ENCODE measurements at places on chromosomes 12 and 14.

DNA sequence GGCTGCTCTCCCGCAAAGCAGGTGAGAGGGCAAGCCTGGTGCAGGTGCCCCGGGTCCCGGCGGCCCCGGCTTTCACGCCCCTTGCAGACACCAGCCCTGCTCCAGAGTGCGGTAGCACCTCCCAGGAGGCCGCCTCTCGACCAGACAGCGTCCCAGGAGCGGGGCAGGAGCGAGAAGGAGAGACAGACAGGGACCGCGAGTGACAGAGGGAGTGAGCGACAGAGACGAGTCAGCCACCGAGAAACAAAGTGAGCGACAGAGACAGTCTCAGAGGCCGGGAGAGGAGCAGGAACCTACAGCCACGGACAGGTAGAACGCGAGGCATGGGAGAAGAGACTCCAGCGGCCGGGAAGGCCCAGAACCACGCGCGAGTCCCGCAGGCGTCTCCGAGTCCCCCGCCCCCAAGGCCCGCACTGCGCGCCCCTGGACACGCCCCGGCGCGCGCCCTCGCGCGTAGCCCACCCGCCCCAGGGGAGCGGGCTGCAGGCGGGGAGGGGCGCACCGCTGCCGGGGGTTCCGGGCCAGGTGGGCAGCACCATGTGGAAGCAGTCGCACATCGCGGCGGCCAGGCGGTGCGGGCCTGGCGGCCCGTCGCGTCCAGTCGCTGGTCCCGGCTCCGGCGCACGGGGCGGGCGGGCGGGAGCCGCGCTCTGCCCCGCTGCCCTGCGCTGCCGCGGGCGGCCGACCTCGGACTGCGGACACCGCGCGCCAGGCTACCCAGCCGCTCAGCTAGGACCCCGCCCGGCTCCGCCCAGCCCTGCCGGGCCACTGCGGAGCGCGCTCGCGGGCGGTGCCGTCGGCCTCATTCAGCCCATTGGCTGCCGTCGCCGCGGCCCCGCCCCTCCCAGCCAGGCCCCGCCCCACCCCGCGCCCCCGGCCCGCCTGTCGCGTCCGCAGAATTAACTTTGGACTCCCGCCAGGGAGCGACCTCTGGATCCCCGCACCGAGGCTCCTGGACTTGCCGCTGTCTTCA, at the start of gene AHNAK2:
Gene AHNAK2 (minus strand): TSS at position 694 of the 973 bp plus-strand sequence. CDS start 137 bp downstream, at position 557.
- peak; percentile 69 for DNase-seq

- DNase-seq = no peak
These were observed 161.1 kb upstream of the RASSF8 start for GRCh38 chr12:25797386-25797785.

DNA sequence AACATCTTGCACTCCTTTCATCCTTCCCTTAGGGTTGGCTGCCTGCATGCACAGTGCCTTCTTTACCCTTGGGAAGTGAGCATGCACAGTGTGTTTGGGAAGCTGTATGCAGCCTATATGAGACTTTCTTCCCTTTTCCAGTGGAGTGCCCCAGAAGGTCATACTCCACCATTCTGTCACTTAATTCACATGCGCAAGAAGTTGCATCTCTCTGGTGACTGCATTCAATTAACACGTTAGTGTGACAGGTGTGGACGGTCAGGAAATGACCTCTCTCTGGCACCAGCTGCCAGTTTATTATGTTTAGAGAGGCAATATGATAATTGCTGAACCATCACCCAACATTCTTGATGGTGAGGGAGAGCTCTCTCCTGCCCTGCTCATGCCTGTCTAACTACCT, 770.0 kb downstream of the FLRT2 start:
- no peak for DNase-seq

DNA sequence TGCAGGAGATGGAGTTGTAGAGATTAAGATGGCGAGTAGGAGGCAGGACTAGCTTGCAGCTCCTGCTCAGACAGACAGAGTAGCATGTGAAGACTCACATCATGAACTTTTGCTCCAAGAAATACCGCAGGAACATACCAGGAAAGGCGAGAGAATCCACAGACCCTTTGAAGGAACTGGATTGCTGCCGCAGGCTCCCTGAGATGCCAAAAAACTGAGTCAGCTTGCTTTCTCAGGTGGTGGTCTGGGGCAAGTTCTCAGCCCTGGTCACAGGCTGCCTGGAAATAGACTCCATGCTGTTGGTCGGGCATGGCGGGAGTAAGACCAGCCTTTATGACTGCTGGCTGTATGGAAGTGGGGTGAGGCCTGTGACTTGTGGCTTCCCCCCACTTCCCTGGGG, 163.6 kb upstream of the NAV3 start:
- no peak for DNase-seq

GRCh38 chr12:126201981-126202537, 1136.8 kb downstream of the AACS start:
- no peak for DNase-seq

DNA sequence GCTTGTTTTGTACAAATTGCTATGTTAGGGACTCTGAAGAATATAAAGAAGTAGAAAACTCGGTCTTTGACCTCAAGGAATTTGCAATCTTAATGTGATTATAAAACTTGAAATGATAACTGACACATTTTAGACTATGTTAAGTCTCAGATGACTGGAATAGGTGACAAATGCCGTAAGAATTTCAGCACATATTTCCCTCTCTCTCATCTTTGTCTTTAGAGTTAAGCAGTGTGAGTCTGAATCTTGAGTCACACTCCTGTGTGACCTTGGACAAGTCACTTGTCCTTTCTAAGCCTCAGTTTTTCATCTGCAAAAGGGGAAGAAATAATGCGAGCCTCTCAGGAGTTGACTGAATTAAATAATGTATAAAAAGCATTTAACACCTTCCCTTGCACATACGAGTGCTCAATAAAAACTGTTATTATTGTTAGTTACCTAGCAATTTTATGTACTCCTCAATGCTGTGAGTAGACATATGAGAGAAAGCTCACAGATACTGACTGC, 103.7 kb downstream of the DYRK2 start:
- no peak for DNase-seq

- DNase-seq = no peak
These were observed 761.2 kb downstream of the NOVA1 start for GRCh38 chr14:25836636-25837035.

GRCh38 chr12:125684968-125685790, 619.9 kb downstream of the AACS start:
- no peak for DNase-seq

GRCh38 chr12:66662179-66662578, 16.7 kb downstream of the GRIP1 start:
- DNase-seq = no peak

- DNase-seq = no peak
These were observed 33.6 kb downstream of the CEP83 start for GRCh38 chr12:94426049-94426448.

DNA sequence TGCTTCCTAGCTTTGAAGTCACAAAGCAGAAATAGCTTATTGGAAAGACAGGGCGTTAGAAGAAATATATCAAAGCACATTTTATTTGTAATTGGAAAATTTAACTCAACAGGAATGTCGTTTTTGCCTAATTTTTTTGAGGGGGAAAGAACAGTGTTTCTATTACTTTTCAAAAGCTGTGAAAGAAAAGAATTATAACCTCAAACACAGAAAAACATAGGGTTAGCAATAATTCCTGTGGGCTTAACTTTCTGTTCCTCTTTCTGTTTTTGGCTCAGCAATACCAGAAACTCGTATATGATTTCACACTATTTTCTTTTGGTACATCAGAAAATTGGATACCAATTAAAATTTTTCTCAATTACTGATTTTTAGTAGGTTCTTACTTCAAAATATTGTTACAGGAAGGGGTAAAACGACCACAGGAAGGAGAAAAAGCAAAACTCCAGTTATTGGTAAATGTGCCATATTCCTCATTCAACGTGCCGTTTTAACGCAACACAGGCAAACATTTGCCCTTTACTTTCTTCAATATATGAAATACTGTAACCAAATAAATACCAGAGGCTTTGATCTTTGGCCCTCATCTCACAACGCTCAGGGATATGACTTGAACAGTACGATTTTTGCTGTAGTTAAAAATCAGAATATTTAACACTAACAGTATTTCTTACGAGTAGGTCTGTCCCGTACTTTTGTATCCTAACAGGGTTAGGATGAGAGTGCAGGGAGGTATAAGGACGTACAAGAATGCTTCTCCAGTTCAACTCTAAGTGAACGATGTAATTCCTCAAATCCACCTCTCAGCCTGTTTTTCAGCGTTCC, 1.3 kb upstream of the RNU6-7 start:
- no peak for DNase-seq

GRCh38 chr12:114478865-114479264, 72.9 kb upstream of the TBX5 start:
- DNase-seq = no peak

GRCh38 chr12:122001466-122002209, 20.0 kb upstream of the BCL7A start:
- DNase-seq = no peak

DNA sequence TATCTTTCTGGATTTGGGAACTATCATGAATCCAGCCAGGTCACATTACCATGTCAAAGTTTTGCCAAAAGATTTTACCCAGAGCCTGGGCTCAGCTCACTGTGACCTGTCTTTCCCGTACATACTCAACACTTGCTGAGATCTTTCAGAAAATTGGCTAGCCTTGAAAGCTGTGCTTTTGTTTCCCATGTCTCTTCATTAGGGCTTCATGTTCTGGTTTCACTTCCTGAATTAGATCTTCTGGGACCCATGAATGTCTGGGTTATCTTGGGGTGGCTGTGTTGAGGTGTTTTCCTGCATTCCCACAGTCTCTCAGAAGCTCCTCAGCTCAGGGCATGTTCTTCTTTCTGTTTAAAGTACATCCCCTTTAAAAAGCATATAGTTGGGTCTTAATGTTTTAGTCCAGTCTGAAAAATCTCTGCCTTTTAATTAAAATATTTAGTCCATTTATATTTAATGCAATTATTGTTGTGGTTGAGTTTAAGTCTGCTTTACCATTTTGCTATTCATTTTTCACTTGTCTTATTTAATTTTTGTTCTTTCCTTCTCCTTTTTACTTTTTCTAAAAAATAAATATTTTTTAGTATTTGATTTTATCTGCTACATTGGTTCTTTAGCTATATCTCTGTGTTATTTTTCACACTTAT, 242.7 kb downstream of the VRK1 start:
- DNase-seq = no peak
